ENCODE measurements at places on chromosomes 2 and 18. TPM values are rescaled to one million over a fixed set of nuclear protein-coding genes. Genes with fewer than 3 reads are reported as not detected.

Gene PDE1A
- total RNA-seq: not detected

Gene TMEM131
- 32.5 TPM for total RNA-seq

Gene DYTN
- not detected for total RNA-seq

Gene CAPN13
- total RNA-seq: not detected

Gene C2orf78
- not detected for total RNA-seq

Gene CNDP1
- total RNA-seq: not detected

Gene EIF2AK3
- total RNA-seq: 15.9 TPM

Gene REG3A
- not detected for total RNA-seq

Gene FRZB
- total RNA-seq: not detected

Gene CPSF3
- 103 TPM for total RNA-seq

Gene KCNG2
- total RNA-seq: not detected

Gene HOXD9
- total RNA-seq: not detected

Gene C2orf80
- not detected for total RNA-seq

Gene SLC16A14
- 1.2 TPM for total RNA-seq

Gene CROCC2
- not detected for total RNA-seq

Gene DNAJC5G
- not detected for total RNA-seq

Gene TNP1
- total RNA-seq: not detected

Gene B3GNT2
- total RNA-seq: 28.6 TPM

Gene HK2
- total RNA-seq: 84.4 TPM

Gene GULP1
- total RNA-seq: not detected

Gene PKDCC
- not detected for total RNA-seq

Gene DSG1
- not detected for total RNA-seq

Gene ARID5A
- total RNA-seq: 179 TPM

Gene ABCG8
- total RNA-seq: not detected

Gene KIDINS220
- total RNA-seq: 24.4 TPM

Gene GRB14
- total RNA-seq: not detected

Gene APOB
- total RNA-seq: not detected

Gene RPE
- 53.8 TPM for total RNA-seq

Gene NCKAP5
- not detected for total RNA-seq

Gene CLEC4F
- not detected for total RNA-seq

Gene VIT
- not detected for total RNA-seq

Gene TSHZ1
- 12.0 TPM for total RNA-seq

Gene CABLES1
- total RNA-seq: 3.7 TPM

Gene MLPH
- 1.2 TPM for total RNA-seq

Gene RRM2
- total RNA-seq: 382 TPM

Gene PRKAG3
- total RNA-seq: not detected

Gene GREB1
- total RNA-seq: 0.57 TPM

Gene CCDC148
- total RNA-seq: 0.23 TPM

Gene GATA6
- not detected for total RNA-seq

Gene IL37
- total RNA-seq: not detected

Gene CAPN14
- 0.51 TPM for total RNA-seq

Gene HOXD13
- total RNA-seq: not detected

Gene PTPN18
- 49.3 TPM for total RNA-seq

Gene PREPL
- 38.6 TPM for total RNA-seq

Gene ADD2
- 26.9 TPM for total RNA-seq

Gene RGPD4
- total RNA-seq: 0.14 TPM

Gene GALR1
- total RNA-seq: not detected

Gene SRD5A2
- not detected for total RNA-seq

Gene MYL12A
- total RNA-seq: 451 TPM

Gene KIF5C
- 13.5 TPM for total RNA-seq

Gene CRYGC
- not detected for total RNA-seq

Gene GCG
- total RNA-seq: not detected

Gene ITGA4
- 33.6 TPM for total RNA-seq

Gene FIGN
- total RNA-seq: not detected

Gene CFAP65
- total RNA-seq: not detected

Measured in activated CD4-positive, alpha-beta T cell treated with anti-CD3 and anti-CD28 coated beads for 36 hours (primary cell).